ENCODE measurements at places on chromosomes 12 and 14.

GRCh38 chr12:95908573-95908972, 33.8 kb downstream of the CCDC38 start:
- DNase-seq = no peak

GRCh38 chr12:102462386-102462785, 18.0 kb downstream of the IGF1 start:
- no peak for DNase-seq

DNA sequence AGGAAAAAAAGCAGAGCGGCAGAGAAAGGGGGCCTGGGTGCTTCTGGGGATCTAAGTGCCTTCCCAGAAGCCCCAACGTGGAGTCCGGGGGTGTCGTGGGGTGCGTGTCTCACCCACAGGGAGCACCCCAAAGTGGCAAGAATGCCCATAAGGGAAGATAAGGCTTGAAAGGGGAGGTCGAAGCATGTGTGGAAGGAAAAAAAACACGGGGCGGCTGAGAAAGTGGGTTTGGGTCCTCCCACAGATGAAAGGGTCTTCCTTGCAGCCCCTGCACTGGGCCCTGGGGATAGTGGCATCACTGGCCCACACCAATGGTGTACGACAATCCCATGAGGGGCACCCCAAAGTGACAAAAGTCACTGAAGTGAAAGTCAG, 275.5 kb downstream of the ALG10 start:
- DNase-seq = no peak

DNA sequence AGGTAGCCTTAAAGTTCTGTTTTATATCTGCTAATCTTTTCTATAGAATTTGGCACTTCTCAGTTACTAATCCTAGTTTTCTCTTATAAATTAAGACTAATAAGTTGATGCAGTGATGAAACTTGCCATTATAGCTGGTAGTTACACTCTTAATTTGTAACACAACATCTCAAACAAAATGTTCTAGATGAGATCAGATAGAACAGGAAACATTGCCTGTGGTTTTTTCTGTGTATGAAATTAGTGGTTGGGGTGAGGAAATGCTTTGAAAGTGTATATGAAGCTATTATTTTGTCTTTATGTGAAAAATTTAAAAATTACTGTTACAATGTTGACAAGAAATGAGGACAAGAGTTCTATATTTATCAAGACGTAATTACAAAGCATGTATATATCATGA, 91.9 kb downstream of the PCNX1 start:
- DNase-seq = no peak

- peak; percentile 62 for DNase-seq
These were observed 80.3 kb downstream of the ESRRB start for GRCh38 chr14:76456200-76456599.

GRCh38 chr14:88209273-88209672, 113.8 kb downstream of the KCNK10 start:
- DNase-seq = no peak

- DNase-seq = peak; percentile 87
These were observed 265.6 kb downstream of the TMEM117 start for GRCh38 chr12:44101475-44101874.
